ENCODE measurements at places on chromosomes 12 and 14.

GRCh38 chr12:1470051-1470450 is 124.3 kb downstream of the FBXL14 start:
- no peak for DNase-seq

DNA sequence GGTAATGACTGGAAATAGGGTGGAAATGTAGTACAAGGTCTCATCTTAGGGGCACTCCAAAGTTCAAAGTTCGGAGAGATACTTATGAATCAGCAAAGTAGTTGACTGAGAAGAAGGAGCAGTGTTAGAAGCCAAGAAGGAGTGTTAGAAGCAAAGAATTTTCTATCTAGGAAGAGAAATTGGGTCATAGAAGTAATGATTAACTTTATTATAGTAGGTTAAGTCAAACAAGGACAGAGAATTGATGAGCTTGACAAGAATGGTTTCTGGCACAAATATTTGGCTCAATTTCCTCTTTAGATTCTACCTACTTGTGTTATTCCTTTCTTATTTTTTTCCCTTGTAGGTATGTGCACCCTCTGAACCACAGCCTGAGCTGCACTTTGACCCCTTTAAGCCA is 810.5 kb upstream of the LRFN5 start:
- DNase-seq, result no peak

- no peak for DNase-seq
Observed at GRCh38 chr12:80033448-80033847, 65.9 kb upstream of the OTOGL start.

- no peak for DNase-seq
Observed at GRCh38 chr12:31479516-31480210, 111.3 kb downstream of the DENND5B start.

All from NCI-H1436 (cell line).